ENCODE measurements at places on chromosomes 16 and 17. TPM values are rescaled to one million over a fixed set of nuclear protein-coding genes. Genes with fewer than 3 reads are reported as not detected.
A peak's percentile ranks its signal among the peaks of the same experiment; 100 is the strongest.

Gene VPS35
- total RNA-seq = 99.7 TPM

Gene GJD3
- not detected for total RNA-seq

Gene KIF19
- not detected for total RNA-seq

Gene MAP2K6
- 21.7 TPM for total RNA-seq

Gene B3GNT9
- 21.4 TPM for total RNA-seq

DNA sequence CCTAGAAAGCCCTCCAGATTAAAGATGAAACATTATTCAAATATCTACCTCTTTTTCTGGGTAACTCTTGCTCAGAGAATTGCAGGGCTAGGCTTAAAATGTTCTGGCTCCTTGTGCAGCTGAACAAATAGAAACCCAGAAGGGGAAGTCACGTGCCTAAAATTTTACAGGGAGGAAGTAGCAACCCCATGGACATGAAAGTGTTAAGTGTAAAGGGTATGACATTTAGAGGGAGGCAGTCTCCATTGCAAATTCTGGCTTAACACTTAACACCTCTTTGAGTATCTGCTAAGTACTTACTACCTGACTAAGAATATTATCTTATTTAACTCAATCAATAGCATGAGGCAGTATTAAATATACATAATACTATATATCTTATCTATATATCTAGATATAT lies 376.1 kb upstream of the ERCC4 start:
- DNase-seq = no peak

DNA sequence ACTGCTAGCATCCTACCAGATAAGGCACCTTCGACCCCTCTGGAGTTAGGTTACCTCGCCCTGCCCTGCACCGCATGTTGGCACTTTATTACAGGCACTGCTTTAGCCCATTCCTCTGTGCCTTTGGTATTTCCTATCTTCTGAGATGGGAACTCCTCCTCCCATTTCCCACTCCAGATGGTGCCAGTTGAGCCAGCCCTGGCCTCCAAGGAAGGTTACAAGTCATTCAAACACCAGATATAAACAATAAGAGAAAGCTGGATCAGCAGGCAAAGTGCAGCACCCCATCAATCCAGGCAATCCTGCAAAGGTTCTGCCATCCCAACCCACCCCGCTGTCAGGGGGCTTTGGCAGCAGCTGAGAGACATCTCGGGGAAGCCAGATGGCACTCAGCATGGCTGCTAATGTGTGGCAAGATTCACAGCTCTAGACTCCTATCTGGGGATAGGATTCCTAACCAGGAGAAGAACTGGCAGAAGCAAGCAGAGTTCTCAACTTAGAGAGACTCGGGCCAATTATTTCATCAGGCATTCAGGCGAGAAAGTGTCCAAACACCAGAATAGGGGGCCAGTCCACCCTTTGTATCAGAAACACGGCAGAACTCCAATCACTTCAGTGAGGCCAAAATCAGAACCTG lies 113.0 kb downstream of the COPRS start:
- no peak for DNase-seq

- no peak for DNase-seq
Observed at GRCh38 chr17:63542218-63542545, 8.1 kb upstream of the DCAF7 start.

DNA sequence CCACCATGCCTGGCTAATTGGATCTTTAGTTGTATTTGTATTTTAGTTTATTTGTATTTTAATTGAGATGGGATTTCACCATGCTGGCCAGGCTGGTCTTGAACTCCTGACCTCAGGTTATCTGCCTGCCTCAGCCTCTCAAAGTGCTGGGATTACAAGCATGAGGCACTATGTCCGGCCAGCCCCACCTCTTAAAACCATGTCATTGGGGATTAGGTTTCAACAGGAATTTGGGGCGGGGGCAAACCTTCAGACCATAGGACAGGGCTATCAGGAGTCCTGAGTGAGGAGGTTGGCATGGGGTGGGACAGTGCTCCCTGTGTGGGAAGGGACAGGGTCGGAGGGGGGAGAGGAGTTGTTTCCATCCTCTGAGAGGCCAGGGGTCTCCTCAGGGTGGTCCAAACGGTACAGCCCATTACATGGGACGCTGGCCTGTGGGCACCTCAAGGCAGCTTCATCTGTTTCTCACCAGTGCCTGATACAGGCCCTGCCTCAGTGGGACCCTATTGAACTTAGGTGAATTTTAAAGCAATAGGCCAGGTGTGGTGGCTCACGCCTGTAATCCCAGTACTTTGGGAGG lies 21.6 kb downstream of the GAA start:
- no peak for DNase-seq

GRCh38 chr16:66705790-66706505 lies 9.4 kb upstream of the CMTM4 start:
- no peak for DNase-seq

DNA sequence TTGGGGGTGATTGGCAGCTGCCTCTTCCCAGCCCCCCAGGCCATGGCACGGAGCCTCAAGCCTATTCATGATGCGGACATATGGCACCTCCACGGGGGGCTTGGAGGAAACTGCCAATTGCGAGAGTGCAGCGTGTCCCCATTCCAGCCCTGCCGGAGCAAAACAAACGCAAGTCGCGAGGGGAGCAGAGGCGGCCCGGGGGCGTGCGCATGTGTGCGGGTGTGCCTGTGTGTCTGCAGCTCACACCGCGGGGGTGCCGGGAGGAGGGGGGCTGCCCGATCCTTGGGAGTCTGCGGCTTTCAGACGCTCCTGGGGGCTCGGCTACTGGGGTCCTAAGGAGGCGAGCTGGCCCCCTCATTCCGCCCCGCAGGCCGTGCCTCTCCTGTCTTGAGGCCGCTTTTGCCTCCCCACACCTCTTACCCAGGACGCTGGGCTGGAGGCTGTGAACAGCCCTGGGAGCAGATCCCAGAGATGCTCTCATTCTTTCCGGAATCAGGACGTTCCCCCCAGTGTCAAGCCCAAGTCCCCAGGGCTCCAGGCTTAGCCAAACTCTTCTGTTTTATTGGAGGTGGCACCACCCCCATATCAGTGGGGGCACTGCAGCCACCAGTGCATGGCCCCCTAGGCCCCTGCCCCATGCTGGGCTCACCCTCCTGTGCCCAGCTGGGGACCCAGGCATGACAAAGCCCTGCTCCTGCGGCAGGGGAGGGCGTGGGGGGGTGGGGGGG lies 29.1 kb downstream of the ENDOV start:
- no peak for DNase-seq

- no peak for DNase-seq
Observed at GRCh38 chr16:63467513-63467912, 1431.3 kb upstream of the CDH8 start.

DNA sequence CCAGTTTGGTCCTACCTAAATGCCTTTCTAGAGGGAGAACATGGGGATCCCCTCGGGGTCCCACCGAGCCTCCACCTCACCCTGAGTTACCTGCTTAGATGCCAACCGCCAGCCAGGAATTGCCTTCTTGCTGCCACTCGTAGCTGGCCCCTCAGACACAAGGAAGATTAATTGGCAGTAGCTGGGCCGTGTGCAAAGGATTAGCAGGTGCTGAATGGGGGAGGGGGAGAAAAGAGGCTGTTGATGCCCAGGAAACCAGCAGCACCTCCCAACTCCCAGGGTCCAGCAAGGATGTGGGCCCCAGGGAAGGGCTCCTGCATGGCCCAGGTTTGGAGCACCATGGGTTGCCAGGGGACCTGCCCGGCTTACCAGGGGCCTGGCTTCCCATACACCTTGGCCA lies at the start of gene CNGB1:
Gene CNGB1 (minus strand): TSS at position 159 of the 400 bp plus-strand sequence. CDS start 3,842 bp downstream, outside the sequence.
- no peak for DNase-seq

DNA sequence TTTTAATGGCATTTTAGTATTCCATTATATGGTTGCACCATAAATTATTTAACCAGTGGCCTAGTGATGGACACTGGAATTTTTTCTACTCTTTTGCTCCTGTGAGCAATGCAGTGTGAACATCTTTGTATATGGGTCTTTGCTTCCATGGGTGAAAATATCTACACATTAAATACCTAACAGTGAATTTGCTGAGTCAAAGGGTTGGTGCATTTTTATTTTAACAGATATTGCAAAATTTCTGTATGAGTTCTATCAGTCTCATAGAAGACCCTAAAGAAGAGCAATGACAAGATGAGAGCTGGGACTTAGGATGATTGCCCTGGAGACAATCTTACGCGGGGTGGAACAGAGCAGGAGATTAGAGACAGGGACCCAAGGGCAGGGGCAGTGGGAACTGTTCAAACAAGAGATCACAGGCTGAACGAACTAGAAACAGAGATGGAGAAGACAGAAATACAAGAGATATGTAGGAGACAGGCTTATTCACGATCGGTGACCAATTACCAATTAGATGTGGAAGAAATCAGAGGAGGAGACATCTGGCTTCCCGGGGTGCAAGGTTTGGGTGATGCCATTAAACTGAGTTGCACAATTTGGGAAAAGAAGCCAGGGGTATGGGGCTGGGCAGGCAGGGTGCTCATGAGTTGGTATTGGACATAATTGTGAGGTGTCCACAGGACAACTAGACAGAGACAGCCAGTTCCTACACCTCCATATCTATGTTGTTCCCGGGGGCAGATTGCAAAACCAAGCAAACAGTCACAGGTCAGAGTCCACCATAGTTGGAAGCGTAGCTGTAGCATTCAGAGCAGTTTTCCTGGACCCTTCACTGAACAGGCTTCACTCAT lies 39.9 kb upstream of the LONP2 start:
- DNase-seq = no peak

- DNase-seq = no peak
Observed at GRCh38 chr17:69401251-69401650, 13.2 kb upstream of the MAP2K6 start.

DNA sequence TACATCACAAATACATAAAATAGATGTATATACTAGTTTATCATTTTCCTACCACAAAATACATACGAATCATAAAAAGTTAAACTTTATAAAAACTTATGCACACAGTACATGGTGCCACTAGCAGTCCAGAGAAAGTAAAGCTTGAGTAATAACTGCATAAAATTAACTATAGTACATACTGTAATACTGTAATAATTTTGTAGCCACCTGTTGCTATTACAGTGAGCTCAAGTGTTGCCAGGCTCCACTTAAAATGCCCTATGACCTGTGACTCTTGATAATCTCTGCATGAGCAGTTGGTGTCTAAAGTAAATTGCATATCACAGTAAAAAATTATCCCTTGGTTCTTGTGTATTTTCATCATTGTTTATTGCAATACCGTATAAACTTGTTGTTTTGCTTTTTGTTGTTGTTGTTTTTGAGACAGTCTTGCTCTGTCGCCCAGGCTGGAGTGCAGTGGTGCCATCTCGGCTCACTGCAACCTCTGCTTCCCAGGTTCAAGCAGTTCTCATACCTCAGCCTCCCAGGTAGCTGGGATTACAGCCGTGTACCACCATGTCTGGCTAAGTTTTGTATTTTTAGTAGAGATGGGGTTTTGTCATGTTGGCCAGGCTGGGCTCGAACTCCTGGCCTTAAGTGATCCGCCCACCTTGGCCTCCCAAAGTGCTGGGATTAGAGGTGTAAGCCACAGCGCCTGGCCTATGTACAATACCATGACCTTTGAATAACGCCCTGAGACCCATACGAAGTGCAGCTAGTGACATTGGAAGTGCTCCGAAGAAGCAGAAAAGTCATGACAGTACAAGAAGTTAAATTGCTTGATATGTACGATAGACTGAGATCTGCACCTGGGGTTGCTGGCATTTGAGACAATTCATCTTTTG lies 6.6 kb downstream of the LUC7L3 start:
- DNase-seq = no peak

- DNase-seq = no peak
Observed at GRCh38 chr16:81607805-81608522, 163.4 kb downstream of the CMIP start.

DNA sequence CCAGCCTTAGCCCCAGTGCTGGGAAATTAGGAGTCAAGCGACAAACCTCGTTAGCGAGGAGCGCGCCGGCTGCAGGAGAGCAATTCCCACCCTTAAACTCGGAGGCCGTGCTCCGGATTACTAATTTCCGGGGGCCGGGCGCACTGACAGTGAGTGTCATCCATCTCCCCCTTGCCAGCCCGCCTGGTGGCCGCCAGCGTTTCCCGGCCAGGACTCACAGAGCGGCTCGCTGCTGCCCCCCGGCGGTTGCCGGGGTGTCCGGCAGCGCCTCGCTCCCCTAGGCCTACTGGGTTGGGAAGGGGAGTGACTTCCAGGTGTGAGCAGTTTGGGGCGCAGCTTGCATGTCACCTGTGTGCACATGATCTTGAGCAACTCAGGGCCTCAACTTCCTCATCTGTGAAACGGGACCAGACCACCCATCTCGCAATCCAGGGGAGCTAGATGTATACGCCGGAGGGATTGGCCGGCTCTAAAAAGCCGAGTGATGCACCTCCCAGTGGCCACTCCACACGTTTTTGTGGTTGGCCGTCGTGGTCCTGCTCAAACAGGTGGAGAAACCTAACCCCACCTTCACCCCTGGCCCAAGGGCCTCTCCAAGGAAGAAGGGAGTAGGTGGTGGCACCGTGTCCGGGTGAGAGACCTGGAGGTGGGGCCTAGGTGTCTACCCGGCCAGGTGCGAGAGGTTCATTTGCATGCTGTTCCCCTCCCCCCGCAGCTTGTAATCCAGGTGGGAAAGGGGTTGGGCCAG lies 2.5 kb upstream of the GSE1 start:
- peak; percentile 95 for DNase-seq

- no peak for DNase-seq
Observed at GRCh38 chr17:28344435-28344901, 8.9 kb downstream of the TNFAIP1 start.
